ENCODE measurements at places on chromosomes 2 and 18.
A peak's percentile ranks its signal among the peaks of the same experiment; 100 is the strongest.

DNA sequence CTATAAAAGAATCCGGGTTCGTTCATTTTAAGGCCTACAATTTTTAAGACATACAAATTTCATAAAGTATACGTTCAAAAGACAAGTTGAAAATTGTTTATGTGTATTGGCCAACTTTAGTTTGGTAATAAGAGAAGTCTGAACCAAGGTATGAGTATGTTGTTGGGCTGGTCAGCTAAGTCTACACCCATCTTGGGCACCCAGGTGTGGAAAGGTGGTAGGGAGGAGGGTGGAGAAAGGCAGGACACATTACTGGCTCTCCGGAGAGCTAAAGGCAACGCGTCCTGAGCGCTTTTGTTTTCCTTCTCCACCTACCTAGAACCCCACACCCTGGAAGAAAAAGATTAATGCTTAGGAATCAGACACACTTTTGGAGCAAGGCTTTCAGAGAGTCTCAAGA is 899 bp upstream of the PELI1 start:
- DNase-seq: no peak

- DNase-seq: no peak
Measured at GRCh38 chr18:43380104-43380672, 102.9 kb upstream of the SYT4 start.

DNA sequence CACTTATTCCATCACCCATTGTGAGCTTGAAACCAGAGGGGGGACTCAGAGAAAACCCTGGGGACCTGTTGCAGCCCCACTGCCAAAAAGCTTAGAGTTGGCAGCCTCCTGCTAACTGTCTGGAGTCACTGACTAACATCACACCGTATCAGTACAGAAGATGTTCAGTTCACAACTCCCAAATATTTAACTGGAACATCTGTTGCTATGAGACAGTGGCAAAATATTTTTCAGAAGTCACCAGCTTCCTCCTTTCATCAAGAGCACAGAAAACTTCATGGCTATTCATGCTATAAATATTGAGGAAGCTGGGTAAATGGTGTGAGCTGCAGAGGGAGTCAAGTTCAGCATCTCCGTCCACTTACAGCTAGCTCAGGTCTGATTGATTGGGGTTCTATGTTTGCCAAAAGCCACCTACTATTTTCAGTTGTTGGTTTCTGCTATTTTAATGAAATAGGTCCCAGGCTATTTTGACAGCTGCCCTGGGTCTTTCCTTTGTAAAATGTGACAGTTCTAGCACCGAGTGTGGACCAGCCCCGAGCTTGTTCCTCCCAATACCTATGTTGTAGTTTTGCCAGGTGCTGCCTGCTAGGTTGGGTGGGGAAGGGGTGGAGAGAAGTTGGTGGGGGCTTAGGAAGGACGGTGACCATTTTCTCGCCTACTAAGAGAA is 9.8 kb downstream of the TUBB6 start:
- DNase-seq: no peak

- DNase-seq: peak; percentile 40
Measured at GRCh38 chr2:45643543-45644542, 7.6 kb upstream of the PRKCE start.

DNA sequence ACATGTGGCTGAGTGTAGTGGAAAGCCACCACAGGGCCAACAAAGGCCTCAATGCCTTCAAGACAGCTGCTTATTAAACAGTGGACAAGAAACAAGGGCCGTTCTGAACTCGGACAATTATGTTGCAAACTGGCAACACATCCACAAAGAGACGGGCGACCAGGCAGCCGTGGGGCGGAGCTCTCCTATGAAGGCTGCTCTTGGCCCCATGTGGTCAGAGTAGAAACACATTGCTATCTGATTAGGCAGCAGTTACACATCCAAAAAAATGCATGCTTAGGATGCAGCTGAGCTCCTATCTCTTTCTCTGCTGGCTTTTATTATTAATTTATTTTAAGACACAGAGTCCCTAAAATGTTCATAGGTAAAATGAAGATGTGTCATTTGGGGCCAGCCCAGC is 163.4 kb downstream of the TMEM163 start:
- DNase-seq: no peak

- DNase-seq: peak; percentile 55
Measured at GRCh38 chr2:217756375-217757107, 246.3 kb downstream of the TNS1 start.

GRCh38 chr2:54928719-54929118 is 121.5 kb downstream of the RTN4 start:
- no peak for DNase-seq

DNA sequence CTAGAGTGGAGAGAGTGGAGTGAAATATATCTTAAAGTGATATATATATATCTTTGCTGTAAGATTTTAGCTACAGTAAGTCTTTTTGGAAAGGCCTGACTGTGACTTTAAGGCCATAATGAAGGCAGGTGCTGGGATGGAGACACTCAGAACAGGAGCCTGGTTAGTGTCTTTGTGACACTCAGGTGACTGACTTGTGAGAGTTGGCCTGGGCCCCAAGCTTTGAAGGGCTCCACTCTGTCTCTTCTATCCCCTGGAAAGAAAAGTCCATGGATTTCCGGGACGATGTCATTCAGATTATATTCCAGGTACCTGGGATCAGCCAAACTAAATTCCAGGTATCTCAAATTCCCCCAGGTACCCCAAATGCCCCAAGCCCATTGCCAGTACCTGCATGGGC is 276.6 kb downstream of the PDE11A start:
- DNase-seq: no peak

Measured in amygdala (tissue), 56 donors.